ENCODE measurements at places on chromosomes 2 and 18. TPM values are rescaled to one million over a fixed set of nuclear protein-coding genes. Genes with fewer than 3 reads are reported as not detected.

The TCF23 gene
- total RNA-seq: not detected

The PELI1 gene
- 6.2 TPM for total RNA-seq

The C2orf78 gene
- total RNA-seq: not detected

GRCh38 chr2:173145454-173145853 lies 69.8 kb downstream of the MAP3K20 start:
- DNase-seq: no peak

- DNase-seq: no peak
Observed at GRCh38 chr2:121004359-121004758, 268.7 kb downstream of the GLI2 start.

DNA sequence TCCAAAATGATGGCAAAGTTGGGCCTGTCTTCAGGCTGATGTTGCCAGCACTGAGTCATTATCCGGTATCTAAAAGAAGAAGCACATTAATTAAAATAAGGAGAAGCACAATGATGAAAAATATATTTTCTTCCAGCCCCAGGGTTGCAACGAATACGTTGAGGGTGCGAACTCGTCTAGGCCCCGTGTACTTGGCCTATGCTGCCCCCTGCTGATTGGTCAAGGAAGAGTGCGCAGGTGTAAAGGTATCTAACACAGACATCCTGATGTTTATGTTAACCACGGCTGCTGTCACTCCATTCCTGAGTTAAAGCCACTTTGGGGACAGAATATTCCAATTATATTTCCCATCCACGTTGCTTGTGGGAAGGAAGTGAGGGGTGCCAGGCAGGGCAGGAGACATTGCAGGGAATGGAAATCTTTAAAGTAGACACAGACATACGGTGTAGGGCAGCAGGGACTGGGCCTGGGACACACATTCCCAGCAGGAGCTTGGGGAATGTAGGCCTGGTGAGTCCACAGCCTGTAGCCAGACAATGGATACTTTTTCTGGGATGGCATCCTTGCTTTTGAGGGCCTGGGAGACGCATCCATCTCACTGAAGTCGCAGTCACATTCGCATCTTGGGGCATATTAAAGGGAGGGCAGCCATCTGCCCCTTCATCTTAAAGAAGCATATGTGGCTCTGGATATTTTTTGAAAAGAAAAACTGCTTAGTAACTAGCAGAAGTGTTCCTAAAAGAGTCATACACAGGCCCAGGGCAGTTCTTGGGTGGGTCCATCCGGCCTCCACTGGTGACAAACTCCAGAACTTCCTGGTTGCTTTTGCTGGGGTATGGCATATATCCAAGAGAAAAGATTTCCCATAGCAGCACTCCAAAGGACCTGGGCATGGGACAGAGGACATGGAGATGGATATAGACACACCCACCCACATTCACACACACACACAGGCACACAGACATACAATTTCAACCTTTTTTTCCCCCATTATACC lies 81.9 kb downstream of the CLIP4 start:
- peak; percentile 76 for DNase-seq

DNA sequence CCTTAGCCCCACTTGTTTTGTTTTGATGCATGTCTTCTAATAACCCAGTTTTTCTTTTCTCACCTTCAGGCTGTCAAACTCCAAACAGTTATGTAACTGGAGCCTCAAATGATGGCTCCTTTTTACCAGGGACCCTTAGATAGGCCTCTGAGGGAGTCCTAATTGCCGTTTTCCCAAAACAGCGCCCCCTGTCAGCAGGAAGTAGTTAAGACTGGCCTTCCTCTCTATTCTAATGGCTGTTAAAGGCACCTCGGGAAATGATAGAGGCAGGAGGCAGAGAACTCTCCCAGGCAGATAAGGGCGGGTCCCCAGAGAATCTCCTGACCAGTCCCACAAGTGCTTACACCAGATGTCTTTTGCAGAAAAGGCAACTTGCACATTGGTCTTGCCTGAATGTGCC lies 123.2 kb downstream of the KCNS3 start:
- no peak for DNase-seq

- no peak for DNase-seq
Observed at GRCh38 chr18:27778441-27778840, 398.5 kb downstream of the CDH2 start.

DNA sequence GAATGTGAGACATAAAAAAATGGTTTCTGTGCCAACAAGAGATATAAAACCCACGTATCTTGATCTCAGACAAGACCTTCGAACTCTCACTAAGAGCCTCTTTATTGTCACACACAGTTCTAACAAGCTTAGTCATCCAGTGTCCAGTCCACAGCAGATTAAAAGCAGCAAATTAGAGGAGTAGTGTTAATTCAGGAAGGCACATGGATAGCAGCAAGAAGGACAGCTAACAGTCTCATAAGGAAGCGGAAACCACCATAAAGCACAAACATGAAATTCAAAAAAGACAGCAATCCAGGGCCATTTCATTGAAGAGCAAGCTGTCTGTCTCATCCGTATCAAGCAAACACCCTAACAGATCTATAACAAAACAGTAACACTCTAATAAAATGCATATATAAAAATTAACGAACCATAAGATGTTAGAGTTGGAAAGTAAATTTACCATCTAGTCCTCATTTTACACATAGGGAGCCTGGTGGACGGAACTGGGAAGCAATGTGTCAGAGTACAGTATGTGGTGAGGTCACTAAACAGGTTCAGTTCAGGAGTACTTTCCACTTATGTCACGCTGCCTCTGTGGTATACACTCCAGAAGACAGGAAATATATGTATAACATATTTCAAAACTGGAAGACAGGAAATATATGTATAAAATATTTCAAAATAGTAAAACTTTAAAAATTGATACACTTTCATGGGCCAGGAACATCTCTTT lies 18.3 kb downstream of the AAK1 start:
- DNase-seq: no peak

GRCh38 chr2:113135317-113135716 lies 7.9 kb downstream of the IL1RN start:
- DNase-seq: no peak

DNA sequence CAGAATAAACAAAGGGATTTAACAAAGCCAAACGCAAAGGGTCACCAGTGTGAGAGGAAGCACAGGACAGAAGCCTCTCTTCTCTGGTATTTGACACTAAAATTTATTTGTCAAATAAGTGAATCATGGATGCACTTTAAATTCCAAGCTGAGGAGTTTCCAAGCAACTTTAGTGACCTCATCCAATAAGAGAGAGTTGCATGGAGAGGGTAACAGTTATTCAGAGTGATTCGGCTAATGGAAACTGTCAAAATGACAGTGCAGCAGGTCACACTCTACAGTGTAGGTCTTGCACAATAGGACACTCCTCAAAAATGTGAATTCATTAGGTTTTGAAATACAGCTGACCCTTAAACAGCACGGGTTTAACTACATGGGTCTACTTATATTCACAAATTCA lies 103.9 kb upstream of the ACVR1C start:
- no peak for DNase-seq

GRCh38 chr2:128073278-128073677 lies 17.7 kb upstream of the UGGT1 start:
- no peak for DNase-seq

DNA sequence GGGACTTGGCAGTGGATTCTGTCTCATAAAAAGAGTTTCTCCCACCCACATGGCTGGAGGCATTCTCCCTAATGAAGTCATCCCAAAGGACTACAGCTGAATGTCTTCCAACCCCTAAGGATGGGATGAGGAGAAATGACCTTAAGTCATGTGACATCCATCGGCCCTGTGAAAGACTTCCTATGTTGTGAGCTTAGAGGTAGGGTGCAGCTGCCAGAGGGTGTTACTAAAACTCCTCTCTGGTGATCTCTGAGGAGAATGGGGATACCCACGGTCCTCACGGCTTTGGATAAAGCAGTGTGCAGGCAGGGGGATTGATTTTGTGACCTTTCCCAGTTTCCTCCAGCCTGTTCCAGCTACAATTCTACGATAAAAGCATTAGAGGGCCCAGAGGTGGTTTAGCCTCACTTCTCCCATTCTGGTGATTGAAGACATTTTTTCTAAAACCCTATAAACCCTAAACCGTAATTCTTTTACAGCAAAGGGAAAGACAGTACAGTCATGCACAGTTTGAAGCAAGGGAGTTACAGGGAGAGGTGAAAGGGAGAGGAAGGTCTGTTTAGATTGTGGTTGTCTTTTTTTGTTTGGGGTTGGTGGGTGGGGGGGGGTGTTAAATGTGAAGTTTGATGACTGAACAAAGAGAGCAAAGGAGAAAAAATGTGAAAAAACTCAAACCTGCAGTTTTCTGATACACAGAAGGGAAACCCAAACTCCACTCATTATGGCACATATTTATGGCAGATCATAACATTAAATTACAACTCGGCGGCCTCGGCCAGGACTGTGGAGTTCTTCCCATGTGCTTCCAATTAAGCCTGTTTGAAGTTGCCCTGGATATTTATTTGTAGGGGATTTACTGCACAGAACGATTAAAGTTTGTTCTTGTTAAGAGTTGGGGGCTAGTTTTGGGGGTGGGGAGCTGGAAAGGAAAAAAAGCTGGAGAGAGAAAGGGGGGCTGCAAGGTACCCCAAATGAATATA lies 26.6 kb upstream of the SLC14A2 start:
- peak; percentile 33 for DNase-seq

DNA sequence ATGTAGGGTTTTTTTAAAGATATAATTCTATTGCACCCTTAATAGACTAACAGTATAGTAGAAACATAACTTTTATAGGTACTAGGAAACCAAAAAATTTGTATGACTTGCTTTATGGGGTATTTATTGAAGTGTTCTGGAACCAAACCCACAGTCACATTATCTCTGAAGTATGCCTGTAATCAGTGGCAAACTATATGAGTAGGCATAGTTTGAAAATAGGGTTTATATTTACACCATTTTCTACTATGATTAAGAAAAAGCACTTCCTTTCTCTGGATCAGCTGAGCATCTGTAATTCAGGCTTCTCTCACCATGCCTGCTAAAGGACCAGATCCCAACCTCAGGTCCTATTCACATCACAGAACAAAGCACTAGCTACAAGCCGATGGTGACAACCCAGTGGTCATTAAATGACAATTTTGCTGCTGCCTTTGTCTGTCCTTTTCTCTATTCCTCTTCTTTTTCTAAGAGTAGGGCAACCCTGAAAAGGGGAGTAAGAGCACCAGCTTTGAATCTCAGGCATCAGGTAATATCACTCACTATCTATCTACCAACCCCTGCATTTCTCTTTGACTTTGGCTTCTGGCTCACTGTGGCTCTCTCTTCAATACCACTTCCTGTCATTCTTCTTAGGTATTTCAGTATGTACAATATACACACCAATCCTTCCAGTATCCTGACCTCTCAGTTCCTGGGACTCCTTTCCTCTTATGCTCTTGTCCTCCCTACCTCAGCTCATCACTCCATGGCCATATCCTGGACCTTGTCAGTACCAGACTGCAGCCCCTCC lies 14.4 kb downstream of the NEMP2 start:
- no peak for DNase-seq

DNA sequence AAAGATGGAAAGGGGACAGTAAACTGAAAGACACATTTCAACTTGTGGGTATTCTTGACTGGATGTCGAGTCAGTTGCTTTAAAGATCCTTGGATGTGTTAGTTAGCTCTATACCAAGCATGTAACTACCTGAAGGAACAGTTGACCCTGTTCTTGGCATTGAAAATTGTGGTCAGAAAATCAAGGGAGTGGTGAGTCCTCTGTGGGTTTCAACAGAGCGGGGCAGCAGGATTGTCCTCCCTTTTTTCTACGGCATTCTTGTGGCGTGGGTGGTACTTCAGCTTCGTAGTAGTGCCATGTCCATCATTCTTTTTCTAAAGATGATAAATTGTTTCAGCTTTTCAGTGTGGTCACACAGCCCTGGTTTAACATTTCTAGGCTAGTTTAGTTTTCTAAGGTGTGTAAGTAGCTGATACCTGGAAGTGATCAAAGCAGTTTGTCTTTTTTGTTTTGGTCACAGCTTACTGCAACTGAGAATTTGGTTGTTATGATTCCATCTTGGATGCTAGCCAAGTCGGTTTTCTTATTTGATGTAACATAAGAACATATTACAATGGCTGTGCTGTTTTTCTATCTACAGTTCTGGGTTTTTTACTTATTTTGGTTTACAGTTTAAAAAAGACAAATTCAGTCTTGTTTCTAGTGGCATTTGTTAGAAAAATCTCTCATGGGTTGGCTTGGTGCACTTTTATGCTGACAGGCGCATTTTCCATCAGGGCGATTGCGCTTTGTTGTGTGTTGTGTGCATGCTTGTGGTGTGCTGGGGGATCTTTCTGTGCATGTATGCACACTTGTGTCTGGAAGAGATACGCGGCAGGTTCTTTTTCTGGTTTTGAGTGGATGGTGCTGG lies 84.7 kb downstream of the ZNF407 start:
- DNase-seq: no peak

- DNase-seq: peak; percentile 23
Observed at GRCh38 chr18:59907172-59907571, 7.4 kb downstream of the PMAIP1 start.

- DNase-seq: no peak
Observed at GRCh38 chr2:227759411-227760118, 13.9 kb downstream of the SCYGR8 start.

DNA sequence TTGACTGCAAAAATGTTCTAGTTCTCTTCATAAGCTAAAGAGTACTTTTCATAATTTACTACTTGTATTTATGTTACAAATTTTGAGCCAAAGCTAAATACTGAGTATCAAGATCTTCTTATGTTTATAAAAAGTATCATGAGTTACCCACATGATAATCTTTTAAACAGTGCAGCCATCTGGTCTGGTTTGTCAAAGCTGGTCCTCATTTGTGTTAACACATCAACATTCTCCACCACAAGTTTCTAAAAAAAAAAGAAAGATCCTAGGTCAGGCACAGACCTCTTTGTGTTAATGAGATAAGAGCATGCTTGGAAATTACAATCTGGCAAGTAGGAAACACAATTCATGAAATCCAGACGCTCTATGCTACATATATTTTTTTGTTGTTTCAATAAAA lies 75.5 kb upstream of the FRZB start:
- no peak for DNase-seq
